ENCODE measurements at places on chromosomes 2 and 18.

- no peak overlapping the region for H3K27ac ChIP-seq
- H3K4me1 ChIP-seq, result no peaks in the 10 kb centered on the region
- H3K27me3 ChIP-seq, result no peaks in the 10 kb centered on the region
- no peak overlapping the region for H3K4me3 ChIP-seq
- no peaks in the 10 kb centered on the region for H3K36me3 ChIP-seq
- no peak for DNase-seq
These were observed 62.9 kb upstream of the MSH6 start for GRCh38 chr2:47720036-47720435.

DNA sequence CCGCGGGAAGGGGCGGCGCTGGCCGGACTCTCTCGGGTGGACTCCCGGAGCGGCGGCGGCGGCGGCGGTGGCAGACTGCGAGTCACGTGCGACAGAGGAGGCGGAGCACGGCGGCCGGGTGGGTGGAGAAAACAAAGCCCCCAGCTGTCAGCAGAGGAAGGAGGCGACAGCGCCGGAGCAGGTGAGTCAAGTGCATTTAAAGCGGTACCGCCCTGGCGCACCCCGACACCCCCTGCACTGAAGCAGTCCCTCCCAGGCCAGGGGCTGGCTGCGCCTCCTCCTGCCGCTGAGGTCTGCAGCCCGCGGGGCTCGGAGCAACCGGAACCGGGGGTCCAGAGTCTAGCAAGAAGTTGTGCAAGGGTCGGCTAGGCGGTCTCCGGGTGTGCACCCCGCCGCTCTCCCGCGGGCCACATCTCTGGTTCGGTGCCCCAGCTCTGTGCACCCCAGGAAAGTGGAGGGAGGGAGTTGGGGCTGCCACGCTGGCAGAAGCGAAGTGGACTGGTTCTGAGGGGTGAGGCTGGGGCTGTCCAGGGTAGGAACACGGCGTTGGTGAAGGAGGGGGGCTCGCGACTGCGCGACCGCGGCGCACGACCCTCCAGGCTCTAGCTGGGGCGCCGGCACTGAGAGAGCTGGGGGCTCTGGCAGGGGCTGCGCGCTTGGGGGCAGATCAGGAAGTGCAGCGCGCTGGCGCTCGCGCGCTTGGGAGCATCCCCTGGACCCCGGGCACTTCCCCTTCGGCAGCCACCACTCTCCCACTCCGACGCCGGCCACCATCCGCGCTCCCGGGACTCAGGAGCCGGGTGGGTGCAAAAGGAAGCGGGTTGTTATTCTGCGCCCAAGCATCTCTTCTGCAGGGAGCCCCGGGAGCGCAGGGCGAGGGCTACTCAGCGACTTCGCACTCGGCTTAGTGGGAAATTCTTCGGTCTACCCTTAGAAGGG, 64.0 kb upstream of the MAPRE2 start:
- no peak overlapping the region for H3K27ac ChIP-seq
- DNase-seq, result no peak
- peaks cover 16% of the 10 kb centered on the region for H3K4me1 ChIP-seq
- H3K27me3 ChIP-seq, result peaks cover 63% of the 10 kb centered on the region

GRCh38 chr2:107989445-107989844, 3.1 kb downstream of the SLC5A7 start:
- H3K27me3 ChIP-seq, result peaks cover 39% of the 10 kb centered on the region
- no peak overlapping the region for H3K27ac ChIP-seq
- no peaks in the 10 kb centered on the region for H3K4me1 ChIP-seq
- DNase-seq, result no peak
- no peak overlapping the region for H3K4me3 ChIP-seq

- DNase-seq, result no peak
- H3K27me3 ChIP-seq, result no peaks in the 10 kb centered on the region
- H3K4me1 ChIP-seq, result peaks cover 16% of the 10 kb centered on the region
- H3K4me3 ChIP-seq, result no peak overlapping the region
These were observed 167.8 kb upstream of the HAAO start for GRCh38 chr2:42960002-42960841.

DNA sequence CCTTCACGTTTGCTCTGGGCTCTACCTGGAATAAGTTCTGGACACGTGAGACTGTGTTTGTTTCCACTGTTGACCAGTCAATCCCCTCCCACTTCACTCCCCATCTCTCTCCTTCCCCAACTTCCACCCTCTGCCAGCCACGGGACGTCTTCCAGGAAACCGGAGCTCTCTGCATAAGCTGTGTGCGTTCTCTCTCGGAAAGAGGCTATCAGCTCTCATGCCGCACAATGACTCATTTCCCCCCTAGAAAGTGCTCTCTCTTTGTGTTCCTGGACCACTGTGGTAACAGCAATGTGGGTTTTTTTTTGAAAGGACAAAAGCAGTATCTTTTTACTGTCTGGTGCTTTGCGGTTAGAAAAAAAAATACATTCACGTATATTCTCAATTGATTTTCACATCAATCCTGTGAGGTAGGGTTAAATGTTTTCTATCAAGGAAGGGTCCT, 10.2 kb downstream of the PROKR1 start:
- H3K4me1 ChIP-seq, result no peaks in the 10 kb centered on the region
- no peak overlapping the region for H3K4me3 ChIP-seq
- no peaks in the 10 kb centered on the region for H3K27me3 ChIP-seq
- no peaks in the 10 kb centered on the region for H3K36me3 ChIP-seq
- no peak overlapping the region for H3K27ac ChIP-seq

GRCh38 chr18:74198453-74198852, 50.1 kb downstream of the TIMM21 start:
- no peaks in the 10 kb centered on the region for H3K4me1 ChIP-seq
- no peak overlapping the region for H3K4me3 ChIP-seq
- no peaks in the 10 kb centered on the region for H3K36me3 ChIP-seq
- no peaks in the 10 kb centered on the region for H3K27me3 ChIP-seq
- H3K27ac ChIP-seq, result no peak overlapping the region

- no peak overlapping the region for H3K4me3 ChIP-seq
- H3K27ac ChIP-seq, result no peak overlapping the region
- H3K4me1 ChIP-seq, result peaks cover 17% of the 10 kb centered on the region
- no peak for DNase-seq
These were observed 13.7 kb downstream of the CALCRL start for GRCh38 chr2:187434342-187434785.

GRCh38 chr2:53233759-53234547, 533.7 kb upstream of the CHAC2 start:
- no peaks in the 10 kb centered on the region for H3K4me1 ChIP-seq
- H3K36me3 ChIP-seq, result no peaks in the 10 kb centered on the region

GRCh38 chr2:231467016-231467545, 2.8 kb upstream of the NCL start:
- H3K27me3 ChIP-seq, result no peaks in the 10 kb centered on the region
- H3K36me3 ChIP-seq, result peaks cover 18% of the 10 kb centered on the region
- no peak for DNase-seq
- no peak overlapping the region for H3K4me3 ChIP-seq
- H3K4me1 ChIP-seq, result peaks cover 10% of the 10 kb centered on the region

- no peak overlapping the region for H3K4me3 ChIP-seq
- DNase-seq, result no peak
- H3K36me3 ChIP-seq, result no peaks in the 10 kb centered on the region
- no peak overlapping the region for H3K27ac ChIP-seq
These were observed 121.2 kb upstream of the LINC00305 start for GRCh38 chr18:64270121-64270520.

Measured in RWPE2 (cell line).